ENCODE measurements at places on chromosomes 16 and 17.
A peak's percentile ranks its signal among the peaks of the same experiment; 100 is the strongest.

GRCh38 chr17:73250851-73251640, 10.6 kb downstream of the CPSF4L start:
- DNase-seq: no peak

DNA sequence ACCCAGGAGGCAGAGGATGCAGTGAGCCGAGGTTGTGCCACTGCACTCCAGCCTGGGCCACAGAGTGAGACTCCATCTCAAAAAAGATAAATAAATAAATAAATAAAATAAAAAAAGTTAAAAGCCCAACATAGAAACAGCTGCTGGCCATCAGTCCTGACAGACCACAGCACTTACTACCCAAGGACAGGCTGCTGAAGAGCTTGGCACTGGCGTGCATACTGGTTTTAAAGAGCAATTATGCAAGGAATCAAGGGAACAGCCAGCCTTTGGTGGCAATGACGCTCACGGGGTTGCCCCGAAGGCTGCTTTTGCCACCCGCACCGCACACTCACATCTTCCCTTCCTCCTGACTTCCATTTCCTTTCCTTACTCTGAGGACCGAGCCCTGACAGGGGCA, 4.2 kb downstream of the PLD6 start:
- DNase-seq: no peak

DNA sequence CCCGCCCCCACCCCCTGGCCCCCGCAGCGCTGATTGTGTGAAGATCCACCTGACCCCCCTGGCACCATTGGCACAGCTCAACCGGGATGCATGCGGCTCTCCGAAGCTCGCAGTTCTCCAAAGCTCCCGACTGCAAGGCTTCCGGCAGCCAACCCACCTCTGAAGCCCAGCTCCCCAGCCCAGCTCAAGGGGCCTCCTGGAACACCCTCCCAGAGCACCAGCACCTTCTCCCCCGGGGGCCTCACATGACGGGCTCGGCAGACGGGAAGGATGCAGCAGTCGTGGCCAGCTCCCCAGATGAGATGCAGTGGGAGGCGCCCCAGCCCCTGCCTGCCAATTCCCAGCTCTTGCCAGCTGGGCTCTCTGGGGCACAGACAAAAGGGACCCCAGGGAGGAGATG, 215.3 kb downstream of the ZNF423 start:
- DNase-seq: no peak

DNA sequence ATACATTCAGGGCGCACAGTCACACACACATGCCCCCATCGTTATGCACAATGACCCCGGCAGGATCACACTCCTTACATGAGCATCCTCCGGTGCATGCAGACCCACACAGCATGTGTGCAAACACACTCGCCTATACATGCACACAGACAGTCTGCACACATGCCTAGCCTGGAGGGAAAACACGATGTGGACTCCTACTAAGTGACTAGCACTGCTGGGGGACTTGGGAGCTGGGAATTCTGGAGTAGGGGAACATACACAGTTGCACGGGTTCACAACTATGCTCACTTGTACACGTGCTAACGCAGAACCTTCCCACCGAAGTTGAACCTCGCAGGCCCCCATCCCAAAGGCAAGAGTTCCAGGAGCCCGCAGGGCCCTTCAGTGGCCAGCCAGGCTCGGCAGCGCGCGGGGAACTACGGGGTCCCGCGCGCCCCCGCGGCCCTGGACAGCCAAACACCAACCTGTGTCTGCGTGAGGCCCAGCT, 2.0 kb downstream of the DLX3 start:
- DNase-seq: no peak

GRCh38 chr17:68184816-68185436, 62.9 kb upstream of the AMZ2 start:
- DNase-seq: peak; percentile 76

DNA sequence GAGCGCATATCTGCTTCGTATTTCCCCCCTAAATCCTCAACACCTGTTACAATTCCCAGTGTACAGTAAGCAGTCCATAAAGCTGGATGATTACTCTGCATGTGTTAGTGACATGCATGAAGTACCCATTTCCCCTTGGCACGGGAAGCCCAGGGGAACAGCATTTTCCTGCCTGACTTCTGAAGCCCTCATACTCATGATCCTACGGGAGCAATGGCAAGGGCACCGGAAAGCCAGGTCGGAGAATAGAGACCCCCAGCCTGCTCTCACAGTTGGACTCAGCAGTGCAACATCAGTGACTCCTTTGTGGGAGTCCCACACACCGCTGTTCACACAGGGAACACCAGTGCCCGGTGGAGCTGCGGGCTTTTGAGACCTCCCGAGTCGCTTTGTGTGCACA, 336.9 kb downstream of the CDH13 start:
- DNase-seq: no peak

- peak; percentile 50 for DNase-seq
These were observed 68.6 kb downstream of the HAPSTR1 start for GRCh38 chr16:9159839-9160550.

DNA sequence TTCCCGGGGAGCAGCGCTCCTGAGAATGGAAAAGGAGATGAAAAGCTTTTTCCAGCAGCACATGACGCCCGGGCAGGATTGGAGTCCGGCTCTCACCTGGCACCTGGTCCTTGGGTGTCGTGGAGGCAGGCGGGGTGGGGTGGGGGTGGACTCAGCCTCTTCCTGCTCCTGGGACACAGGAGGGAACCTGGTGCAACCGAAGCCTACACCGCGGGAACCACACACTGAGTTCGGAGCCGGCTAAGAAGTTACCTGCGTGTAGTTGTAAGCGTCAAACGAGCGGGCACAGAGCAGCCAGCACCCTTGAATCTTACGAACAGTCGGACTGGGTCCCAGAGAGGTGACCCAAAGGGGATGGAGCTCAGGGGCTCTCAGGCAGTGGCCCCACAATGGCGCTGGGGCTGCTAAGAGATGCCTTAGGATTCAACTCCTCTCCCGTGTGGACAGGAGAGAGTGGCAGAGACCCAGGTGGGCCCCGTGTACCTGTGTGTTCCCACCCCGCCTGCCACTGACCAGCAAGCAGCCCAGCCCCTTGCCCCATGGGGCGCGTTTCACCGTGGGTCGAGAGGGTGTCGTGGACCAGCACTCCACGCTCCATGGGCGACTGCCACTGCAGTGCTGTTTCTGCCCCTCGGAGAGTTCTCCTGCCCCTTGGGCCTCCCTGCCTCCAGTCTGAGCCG, 105.8 kb upstream of the METRNL start:
- DNase-seq: no peak

DNA sequence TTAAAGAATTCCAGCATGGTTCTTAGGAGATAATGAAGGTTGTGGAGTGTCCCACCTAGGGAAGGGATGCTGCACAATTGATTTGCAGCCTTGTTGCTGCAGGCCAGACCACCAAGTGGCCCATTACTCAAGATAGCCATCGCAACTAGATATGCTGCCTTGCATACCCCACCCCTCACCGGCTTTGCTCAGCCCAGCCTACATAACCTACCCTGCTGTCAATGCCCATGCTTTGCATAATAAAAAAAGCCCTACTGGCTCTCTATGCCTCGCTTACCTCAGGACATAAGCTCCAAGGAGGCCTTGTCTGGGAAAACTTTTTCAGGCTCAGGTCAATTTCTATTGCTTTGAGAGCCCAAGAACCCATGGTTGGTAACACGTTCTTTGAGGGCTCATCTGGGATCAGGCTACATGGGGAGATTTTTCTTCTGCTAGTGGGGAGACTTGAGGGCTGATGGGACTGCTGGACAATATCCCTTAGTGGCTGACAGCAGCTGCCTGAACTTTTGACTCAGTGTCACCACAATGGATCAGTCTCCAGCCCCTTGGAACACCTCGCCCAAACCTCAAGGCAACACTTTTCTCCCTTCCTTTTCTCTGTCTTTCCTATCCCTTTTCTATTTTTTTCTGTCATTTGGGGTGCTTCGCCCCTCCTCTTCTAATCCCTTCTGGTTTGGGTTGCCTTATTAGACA, 38.3 kb downstream of the SCPEP1 start:
- DNase-seq: no peak

- no peak for DNase-seq
These were observed 55.2 kb downstream of the PRMT7 start for GRCh38 chr16:68366062-68366461.
